ENCODE measurements at places on chromosomes 13 and 19.
A peak's percentile ranks its signal among the peaks of the same experiment; 100 is the strongest.

DNA sequence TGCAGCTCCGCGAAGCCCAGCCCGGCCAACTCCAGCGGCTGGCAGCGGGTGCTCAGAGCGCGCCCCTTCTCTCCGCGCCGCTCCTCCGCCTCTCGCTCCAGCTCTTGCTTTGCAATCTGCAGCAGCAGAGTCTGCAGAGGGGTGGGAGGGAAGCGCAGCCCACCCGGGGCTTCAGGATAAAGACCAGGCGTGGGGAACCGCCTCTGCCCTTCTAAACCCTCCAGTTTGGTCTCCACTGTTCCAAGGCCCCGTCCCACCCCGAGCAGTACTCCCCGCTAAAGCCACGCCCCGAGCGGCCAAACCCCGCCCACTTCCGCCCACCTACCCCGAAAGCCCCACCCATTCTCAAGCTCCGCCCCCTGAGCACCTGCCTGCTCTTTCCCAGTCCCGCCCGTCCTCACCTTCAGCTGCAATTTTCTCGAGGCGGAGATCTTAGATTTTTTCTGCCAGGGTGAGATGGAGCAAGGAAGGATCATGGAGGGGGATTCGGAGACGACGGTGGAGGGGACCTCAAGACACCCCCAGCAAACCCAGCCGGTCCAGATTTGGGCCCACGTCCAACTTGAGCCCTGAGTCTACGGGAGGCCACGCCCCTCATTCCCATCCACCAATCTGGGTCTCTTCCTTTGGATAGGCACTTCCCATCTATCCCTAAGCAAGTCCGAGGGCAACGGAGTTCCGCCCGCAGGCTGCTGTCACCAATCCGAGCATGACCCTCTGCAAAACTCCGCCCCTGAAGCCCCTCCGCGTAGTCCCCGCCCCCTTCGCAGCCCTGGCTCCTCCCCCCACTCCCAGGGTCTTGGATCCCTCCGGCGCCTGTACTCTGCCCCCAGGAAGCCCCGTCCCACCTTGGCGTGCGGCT is 1.1 kb downstream of the TNNI3 start:
- DNase-seq, result peak; percentile 28

DNA sequence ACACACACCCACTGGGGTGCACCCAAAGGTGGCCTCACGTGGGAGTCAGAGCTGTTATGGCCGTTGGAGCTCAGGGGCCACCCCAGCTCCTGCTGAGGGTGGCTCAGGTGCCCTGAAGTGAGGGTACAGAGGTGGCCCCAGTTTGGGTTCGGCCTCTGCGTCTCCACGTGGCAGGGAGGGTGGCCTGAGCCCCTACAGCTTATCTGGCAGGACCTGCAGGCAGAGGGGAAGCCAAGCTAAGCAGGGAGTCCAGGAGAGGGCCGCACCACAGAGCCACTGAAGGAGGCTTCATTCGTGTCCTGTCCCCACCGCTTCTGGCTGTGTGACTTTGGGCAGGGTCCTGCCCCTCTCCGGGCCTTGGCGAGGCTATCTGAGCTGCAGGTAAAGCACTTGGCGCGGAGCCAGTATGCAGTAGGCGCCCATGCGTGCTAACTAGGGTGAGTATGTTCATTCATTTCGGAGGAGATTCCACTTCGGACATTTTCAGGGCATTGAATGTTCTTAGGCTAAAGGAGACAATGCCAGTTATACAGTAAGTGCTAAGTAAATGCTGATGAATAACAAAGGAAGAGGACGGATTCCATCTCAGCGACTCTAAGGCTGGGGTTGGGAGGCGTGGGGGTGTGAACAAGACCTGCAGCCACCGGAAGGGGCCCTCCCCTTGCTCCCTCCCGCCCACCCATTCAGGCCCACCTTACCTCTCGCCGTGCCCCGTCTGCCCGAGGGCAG is 4.9 kb downstream of the REX1BD start:
- no peak for DNase-seq

DNA sequence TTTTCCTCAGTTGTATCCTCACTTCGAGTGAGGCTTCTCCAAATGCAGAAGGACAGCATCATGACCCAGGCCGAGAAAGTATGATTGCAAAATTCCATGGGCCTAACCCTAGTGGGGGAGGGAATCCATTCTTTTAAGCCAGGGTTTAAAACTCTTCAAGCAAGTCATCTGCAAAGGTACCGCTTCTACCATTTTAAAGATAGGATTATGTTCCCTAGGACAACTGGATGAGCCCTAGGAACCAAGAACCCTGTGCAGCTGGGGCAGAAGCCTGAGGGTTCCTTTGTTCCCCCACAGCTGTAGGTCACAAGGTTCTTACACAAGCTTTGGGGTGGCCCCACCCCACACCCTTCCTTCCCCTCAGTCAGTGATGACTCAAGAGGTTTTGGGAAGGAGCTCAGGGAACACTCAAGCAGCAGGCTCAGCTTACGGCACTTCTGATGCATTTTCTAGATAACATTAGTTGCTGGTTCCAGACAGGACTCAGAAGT is 13.5 kb downstream of the ARL11 start:
- DNase-seq, result no peak

DNA sequence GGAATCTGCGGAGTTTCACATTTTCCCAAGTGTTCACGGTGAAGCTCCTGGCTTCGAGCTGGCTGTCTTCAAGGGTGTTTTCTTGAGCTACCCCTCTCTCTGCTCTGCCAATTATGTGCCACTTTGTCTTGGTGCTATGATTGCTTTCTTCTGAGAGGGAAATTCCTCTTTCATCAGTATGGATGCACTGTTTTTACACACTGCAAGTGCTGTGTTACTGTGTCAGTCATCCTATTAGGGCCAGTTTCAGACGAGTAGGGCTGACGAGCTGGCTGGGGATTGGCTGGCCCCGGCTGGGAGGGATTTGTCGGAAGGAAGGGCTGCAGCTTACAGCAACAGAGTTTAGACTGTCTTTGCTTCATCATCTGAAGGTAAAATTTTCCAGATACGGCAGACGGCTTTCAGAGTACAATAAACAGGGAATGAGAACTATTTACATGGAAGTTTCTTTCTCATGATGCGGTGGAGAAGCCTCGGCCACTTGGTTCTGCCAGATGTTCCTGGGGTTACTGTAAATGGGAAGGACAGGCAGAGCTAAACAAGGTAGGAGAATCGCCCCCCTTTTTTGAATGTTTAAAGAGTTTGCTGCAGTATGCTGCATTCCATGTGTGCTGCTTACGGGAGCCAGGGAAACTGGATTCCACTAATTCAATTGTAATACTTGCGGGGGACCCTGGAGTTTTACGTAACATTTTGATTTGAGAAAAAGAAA is at the start of gene MBNL2:
TSS of gene MBNL2 (plus strand) at position 345 of the 712 bp plus-strand sequence. CDS start 53,903 bp downstream, outside the sequence.
- DNase-seq, result peak; percentile 84

DNA sequence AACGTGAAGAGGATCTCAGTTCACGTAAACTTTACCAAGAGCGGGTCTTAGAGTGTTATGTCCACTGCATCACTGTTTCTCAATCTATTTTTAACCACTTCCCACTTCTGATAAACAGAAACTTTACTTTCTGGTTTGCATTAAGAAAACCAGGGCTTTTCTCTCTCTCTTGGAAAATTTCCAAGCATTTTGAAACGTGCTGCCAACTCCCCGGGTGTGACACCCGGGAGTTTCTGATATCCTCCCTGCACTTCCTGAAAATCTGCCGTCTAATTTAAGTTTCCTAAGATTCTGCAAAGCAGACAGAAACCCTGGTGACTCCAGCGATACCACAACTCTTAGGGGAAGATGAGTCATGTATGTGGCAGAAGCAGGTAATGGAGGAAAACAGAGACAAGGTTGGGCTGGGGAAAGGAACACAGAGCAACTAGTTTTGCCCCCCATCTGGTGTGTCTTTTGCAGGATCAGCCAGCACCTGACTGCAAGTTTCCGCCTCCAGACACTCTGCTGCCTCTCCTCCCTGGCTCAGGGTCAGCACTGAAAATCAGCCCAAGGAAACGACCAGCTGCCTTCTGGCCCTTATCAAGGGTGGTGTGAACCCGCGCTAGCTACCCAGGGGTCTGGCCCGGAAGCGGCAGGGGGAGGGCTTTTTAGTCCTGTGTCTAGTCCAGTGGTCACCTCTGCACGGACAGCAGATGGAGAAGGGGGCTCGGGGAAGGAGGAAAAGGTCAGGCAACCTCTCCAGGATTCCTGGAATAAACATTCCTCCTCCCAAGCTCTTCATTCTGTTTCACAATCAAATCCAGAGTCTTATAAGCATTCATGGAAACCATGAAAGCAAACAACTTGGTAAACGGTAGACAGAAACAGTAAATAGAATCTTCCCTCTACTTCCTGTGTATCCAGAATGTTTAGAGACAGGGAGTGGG is 11.3 kb upstream of the FFAR2 start:
- no peak for DNase-seq

DNA sequence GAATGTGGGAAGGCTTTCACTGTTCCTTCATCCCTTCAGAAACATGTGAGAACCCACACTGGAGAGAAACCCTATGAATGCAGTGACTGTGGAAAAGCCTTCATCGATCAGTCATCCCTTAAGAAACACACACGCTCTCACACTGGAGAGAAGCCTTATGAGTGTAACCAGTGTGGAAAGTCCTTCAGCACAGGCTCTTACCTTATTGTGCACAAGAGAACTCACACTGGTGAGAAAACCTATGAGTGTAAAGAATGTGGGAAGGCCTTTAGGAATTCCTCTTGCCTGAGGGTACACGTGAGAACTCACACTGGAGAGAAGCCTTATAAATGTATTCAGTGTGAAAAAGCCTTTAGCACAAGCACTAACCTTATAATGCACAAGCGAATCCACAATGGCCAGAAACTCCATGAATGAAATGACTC is 18.6 kb downstream of the ZNF177 start:
- DNase-seq, result no peak

- peak; percentile 38 for DNase-seq
Measured at GRCh38 chr13:102582256-102582655, 14.5 kb upstream of the TPP2 start.

GRCh38 chr13:49278211-49278610 is 30.5 kb downstream of the CDADC1 start:
- DNase-seq, result no peak

DNA sequence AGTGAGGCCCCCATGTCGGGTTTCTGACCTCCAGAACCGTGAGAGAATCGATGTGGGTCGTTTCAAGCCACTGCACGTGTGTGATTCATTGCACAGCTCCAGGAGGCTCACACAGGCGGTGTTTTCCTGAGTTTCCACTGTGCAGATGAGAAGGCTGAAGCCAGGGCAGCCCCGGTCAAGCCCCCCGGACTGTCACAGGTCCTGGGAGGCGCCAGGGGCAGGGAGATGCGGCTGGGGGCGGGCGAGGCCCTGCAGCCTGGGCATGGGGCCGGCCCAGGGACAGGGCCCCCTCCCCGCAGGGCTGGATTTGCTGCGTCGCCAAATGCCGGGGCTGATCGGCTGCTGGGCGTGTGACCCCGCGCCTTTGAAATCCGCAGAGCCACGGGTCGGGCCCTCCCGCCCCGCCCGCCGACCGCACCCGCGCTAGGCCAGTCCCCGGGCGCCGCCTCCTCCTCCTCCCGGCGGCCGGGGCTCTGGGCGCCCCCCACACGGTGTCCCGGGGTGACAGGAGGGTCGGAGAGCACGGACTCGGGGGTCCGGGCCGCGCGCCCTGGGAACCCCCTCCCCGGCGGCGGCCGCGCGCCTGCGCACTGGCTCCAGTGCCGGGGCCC is 9.9 kb upstream of the MKNK2 start:
- no peak for DNase-seq
